ENCODE measurements at places on chromosomes 7 and 10. TPM values are rescaled to one million over a fixed set of nuclear protein-coding genes. Genes with fewer than 3 reads are reported as not detected.

DNA sequence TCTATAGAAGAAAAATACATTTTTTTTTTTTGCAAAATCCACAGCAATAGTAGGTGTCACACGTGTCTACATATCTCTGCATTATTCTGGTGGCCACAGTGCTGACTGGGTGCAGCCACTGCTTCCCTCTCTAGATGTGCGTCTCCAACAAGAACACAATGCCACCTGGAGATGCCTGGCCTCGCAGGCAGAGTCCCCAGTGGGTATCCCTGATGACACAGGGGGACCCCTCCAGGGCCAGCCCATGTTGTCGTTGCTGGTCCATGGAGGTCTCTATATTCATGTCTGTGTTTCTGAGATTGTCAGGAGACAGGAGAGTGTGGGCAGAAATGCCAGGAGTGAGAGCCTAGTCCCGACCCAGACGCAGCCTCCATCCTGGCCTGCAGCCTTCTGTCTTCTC lies 345.9 kb upstream of the SHH start:
- H3K4me3 ChIP-seq = no peak overlapping the region
- no peak overlapping the region for H3K27ac ChIP-seq
- no peak for DNase-seq
- H3K36me3 ChIP-seq = no peaks in the 10 kb centered on the region
- H3K4me1 ChIP-seq = no peaks in the 10 kb centered on the region

GRCh38 chr10:13939391-13939790 lies 352.6 kb downstream of the PRPF18 start:
- no peaks in the 10 kb centered on the region for H3K36me3 ChIP-seq
- H3K27ac ChIP-seq = no peak overlapping the region
- no peaks in the 10 kb centered on the region for H3K27me3 ChIP-seq
- no peak overlapping the region for H3K4me3 ChIP-seq
- no peak for DNase-seq
- no peaks in the 10 kb centered on the region for H3K4me1 ChIP-seq

DNA sequence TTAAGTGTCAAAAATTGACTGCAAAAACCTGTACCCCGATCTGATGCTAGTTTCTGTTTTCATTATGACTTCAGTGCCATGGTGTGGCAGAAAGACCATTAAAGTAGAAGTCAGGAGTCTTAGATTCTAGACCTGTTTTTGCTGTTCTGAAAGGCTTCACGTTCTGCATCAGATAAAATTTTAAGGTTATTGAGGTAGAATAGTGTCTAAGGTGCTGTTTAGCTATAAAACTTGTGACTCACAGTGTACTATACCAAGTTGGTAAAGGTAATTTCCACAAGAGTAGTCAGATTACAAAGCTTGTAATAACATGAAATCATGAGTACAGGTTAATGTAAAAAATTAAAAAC lies 38.6 kb downstream of the ZNRF2 start:
- DNase-seq = no peak
- H3K36me3 ChIP-seq = peaks cover 8% of the 10 kb centered on the region
- no peaks in the 10 kb centered on the region for H3K27me3 ChIP-seq
- no peak overlapping the region for H3K4me3 ChIP-seq
- H3K4me1 ChIP-seq = peaks cover 26% of the 10 kb centered on the region

The IL2RA gene
- total RNA-seq = not detected

The MAD1L1 gene
- total RNA-seq = 46.6 TPM

The VGF gene
- total RNA-seq = 1.6 TPM

DNA sequence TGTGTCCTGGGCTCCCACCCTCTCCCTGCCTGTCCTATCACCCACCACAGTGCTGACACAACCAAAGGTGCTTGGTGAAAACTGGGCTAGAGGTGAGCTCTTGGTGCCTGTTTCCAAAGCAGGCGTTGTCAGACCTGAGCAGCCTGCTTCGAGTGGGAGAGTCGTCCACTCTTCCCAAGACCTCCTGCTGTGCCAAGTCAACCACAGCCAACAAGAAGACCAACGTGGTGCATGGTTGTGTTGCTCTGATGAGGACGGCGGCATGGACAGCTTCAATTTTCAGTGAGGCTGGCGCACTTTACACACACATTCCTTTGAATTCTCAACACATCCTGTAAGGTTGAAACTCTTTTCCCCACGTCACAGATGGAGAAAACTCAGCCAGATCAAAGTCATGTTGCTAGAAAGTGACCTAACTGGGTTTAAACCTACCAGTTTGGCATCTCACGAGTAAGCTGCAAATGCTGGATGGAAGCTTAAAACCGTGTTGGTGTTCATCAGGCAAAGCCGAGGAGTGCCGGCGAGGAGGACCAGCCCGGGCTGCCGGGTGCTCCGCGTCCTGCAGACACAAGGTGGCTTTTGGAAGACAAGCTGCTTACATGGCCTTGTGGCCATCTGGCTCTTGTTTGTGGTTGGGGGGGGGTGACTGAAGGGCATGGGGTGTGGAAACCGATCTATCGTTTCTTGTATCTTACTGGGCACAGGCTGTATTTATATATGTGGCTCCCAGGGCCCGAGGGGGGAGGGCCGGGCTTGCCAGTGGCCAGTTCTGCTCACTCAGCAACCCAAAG lies 39.3 kb downstream of the INSIG1 start:
- H3K27ac ChIP-seq = no peak overlapping the region
- H3K4me1 ChIP-seq = no peaks in the 10 kb centered on the region
- no peak overlapping the region for H3K4me3 ChIP-seq
- H3K36me3 ChIP-seq = no peaks in the 10 kb centered on the region

The ETV1 gene
- total RNA-seq = 36.8 TPM

- no peak overlapping the region for H3K27ac ChIP-seq
- H3K36me3 ChIP-seq = no peaks in the 10 kb centered on the region
- no peaks in the 10 kb centered on the region for H3K4me1 ChIP-seq
- DNase-seq = no peak
Measured at GRCh38 chr10:35789996-35790395, 147.9 kb upstream of the FZD8 start.

- no peak overlapping the region for H3K27ac ChIP-seq
- H3K27me3 ChIP-seq = peaks cover 19% of the 10 kb centered on the region
- peak overlapping the region; percentile 100 for H3K4me3 ChIP-seq
- H3K4me1 ChIP-seq = peaks cover 6% of the 10 kb centered on the region
Measured at GRCh38 chr7:33107136-33108066, 1.8 kb downstream of the RP9 start.

The ARPC1B gene
- 23.6 TPM for total RNA-seq

The NEUROD6 gene
- total RNA-seq = not detected

DNA sequence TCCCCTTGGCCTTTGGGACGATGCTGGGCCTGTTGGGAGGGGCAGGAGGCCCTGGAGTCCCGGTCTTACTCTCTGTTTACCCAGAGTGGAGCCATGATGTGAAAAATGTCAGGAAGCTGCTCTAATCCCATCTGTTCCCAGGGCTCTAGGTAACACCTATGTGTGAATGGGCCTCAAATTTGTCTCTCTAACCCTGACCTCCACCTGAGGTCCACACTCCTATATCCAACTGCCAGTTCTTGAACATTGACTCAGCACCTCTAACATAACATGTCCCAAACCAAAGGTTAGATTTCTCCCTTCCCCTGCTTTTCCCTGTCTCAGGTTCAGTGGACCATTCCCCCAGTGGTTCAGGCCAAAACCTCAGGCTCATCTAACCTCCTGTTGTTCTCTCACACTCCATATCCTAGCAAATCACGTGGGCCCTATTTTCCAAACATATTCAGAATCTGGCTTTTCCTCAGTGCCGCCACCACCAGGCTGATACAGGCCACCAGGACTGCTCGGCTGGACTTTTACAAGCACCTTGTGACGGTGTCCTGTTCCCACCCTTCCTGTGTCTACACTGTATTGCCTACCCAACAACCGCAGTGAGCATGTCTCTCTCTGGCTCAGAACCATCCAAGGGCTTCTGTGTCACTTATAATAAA lies 130.6 kb downstream of the ATXN7L1 start:
- H3K4me1 ChIP-seq = peaks cover 10% of the 10 kb centered on the region
- no peak for DNase-seq
- H3K4me3 ChIP-seq = no peak overlapping the region

DNA sequence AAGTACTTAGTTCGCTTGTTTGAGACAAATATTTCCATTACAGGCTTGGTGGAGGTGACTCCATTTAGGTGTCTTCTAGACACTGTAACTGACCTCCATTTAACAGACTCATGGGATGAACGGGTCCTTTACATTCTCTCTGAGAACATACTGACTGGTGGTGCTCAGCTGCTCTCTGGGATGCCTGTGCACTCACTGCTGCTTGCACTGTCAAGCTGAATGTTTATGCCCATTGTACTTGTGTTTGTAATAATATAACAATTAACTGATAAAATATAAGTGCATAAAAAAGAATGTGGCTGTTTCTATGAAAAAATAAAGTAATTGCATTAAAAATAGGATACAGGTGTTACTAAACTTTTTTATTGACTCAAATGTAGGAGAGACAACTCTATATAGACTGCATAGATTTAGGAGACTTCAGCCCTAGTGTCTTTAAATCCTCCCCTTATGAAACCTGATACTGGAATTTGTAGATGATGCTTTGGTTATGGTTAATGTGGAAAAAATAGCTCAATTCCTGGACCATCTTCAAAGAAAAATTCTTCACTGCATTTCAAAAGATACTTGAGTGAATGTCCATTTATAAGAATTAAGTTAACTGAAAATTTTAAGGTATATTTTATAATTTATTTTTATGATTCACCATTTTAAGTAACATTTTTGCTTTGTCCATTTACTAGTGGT lies 85.4 kb downstream of the CDK14 start:
- H3K4me3 ChIP-seq = no peak overlapping the region
- H3K4me1 ChIP-seq = peaks cover 34% of the 10 kb centered on the region
- DNase-seq = no peak
- H3K36me3 ChIP-seq = no peaks in the 10 kb centered on the region
- H3K27ac ChIP-seq = no peak overlapping the region

The CCDC136 gene
- total RNA-seq = 93.6 TPM

Measured in neural progenitor cell (in vitro differentiated cells).